ENCODE measurements at places on chromosomes 6 and 20.

GRCh38 chr6:137846772-137847313 is 20.2 kb upstream of the TNFAIP3 start:
- DNase-seq: no peak

GRCh38 chr6:160992061-160992979 is 751 bp downstream of the MAP3K4 start:
- DNase-seq: peak; percentile 62

- DNase-seq: no peak
These were observed 55.4 kb downstream of the PSMG4 start for GRCh38 chr6:3314176-3314575.

DNA sequence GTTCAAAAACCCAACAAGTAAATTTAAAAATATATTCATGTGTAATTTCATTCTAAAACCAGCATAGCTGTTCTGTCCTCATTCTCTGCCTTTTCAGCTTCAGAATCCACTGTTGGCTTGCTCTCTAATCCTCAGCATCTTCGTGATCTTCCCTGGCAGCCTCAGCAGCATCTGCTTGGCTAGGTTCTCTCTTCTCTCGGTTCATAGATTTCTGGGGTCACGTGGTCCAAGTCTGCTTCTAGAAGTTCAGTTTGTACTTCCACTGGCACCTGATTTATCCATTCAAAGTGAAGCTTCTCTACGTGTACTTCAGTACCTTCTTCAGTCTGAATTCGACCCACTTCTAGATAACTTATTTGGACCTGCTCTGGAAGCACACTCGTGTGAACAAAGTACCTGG is 245.7 kb downstream of the EPM2A start:
- DNase-seq: no peak

DNA sequence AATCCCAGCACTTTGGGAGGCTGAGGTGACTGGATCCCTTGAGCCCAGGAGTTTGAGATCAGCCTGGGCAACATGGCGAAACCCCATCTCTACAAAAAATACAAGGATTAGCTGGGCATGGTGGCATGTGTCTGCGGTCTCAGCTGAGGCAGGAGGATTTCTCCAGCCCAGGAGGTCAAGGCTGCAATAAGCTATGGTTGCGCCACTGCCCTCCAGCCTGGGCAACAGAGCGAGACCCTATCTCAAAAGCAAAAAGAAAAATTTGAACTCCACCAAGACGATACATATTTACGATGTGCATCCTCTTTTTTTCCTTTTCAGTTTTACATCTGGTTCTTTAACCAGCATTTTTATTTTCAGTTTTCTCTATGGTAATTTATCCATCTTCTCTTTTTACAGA is 162.1 kb downstream of the JARID2 start:
- no peak for DNase-seq

GRCh38 chr20:5658912-5659345 is 91.3 kb upstream of the SHLD1 start:
- peak; percentile 63 for DNase-seq

DNA sequence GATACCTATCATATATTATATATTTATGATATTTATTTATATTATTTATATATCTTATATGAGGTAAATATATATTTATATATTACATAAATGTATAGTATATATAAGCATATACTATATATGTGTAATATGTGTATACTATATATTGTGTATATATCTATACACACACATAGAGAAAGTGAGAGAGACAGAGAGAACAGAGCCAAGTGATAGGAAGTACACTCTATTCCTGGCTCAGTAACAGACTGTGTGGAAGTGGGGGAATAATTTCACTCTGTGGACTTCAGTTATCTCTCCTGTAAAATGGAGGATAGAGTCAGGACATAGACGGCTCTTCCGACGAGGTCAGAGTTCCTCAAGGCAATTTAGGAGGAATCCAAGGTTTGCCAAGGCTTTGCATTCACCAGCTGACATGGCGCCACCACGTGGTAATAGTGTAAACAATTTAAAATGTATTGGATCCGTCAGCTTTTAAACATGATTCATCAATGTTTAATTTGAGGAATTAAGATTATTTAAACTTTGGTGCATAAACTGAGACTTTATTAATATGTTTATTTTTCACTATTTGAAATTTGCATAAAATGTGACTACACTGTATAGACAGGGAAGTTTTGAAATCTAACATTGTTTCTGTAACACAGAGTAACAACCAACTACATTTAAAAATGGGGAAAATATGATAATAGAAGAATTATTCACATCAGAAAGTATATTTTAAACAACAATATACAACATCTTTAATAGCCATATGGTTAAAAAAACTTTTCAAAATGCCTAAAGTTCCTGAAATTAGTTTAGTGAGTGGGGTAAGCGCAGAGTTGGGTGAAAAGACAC is 75.4 kb upstream of the TMEM244 start:
- no peak for DNase-seq

DNA sequence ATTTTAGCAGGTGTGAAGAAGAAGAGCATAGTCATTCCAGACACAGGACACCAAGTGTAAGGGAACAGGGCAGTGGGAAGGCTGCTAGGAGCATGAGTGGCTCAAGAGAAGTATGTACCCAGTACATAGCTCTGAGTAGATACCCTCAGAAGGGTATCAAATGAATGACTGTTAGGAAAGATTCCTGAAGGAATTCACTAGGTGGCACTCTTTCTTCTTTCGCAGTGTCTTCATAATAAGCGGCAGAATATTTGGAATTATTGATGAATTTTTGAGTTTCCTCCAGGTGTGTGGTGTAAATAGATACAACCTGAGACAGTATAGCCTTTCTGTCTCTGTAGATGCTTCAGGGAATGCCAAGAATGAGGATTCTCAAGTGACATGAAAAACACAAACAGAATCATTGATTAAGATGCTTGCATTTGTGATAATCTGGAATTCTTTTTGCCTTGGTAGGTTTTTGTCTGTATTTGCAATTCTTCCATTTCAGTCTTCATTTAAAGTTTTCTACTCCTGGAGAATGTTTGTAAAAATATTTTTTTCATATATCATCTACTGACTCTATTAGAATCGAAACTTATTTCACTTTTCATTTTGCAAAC is 264.3 kb upstream of the RIMS1 start:
- DNase-seq: no peak

- DNase-seq: no peak
These were observed 9.6 kb upstream of the C6orf132 start for GRCh38 chr6:42152024-42152423.

DNA sequence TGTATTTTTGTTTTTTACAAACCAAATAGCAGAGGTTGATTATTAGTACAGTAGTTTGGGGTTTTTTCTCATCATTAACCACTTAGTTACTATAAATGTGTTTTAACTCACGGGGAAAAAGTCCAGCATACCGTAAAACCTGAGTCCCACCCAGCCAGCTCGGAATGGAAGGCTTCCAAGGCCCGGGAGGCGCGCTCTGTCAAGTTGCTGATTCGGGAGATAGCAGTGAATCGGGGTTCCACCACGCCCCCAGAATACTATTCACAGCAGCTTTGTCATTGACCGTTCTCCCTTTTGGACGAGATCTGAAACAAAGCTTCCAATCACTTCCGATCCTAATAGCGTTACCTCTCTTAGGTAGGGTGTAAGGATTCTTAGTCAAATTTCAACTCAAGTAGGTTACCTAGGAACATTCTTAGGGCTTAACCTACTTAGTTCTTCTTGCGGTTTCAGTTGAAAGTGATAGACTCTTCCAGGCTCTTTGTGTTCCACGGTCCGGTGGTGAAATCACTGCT is 232.8 kb upstream of the QKI start:
- DNase-seq: no peak

GRCh38 chr6:21836277-21836676 is 242.7 kb downstream of the SOX4 start:
- no peak for DNase-seq

- DNase-seq: peak; percentile 63
These were observed 2.0 kb downstream of the COL9A3 start for GRCh38 chr20:62818592-62819493.

DNA sequence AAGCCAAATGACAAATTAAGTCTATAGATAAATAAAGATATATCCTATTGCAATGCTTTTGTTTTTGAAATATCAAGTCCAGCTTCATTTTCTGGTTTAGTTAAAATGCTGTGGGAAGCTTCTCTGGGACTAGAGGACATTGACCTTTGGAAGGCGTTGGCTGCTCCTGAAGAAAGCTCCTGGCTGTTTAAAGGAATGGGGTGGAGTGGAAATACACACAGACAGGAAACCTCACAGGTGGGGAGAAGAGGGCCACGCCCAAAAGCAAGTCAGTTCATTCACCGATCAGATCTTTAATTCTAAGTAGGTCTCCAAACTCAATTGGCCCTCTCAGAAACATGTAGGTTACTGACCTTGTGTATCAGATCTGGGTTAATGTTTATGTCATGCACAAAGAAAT is 59.6 kb downstream of the SPTLC3 start:
- no peak for DNase-seq

DNA sequence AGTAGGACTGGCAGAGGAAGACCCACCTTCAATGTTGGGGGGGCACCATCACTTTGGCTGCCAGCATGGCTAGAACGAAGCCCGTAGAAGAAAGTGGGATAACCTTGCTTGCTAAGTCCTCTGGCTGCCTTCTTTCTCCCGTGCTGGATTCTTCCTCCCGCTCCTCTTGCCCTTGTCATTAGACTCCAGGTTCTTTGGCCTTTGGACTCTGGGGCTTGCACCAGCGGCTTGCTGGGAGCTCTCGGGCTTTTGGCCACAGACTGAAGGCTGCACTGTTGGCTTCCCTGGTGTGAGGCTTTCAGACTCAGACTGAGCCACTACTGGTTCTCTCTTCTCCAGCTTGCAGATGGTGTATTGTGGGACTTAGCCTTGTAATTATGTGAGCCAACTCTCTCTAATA is 28.2 kb downstream of the GSTA2 start:
- no peak for DNase-seq

- no peak for DNase-seq
These were observed 59.6 kb upstream of the ZFP64 start for GRCh38 chr20:52251136-52251700.

DNA sequence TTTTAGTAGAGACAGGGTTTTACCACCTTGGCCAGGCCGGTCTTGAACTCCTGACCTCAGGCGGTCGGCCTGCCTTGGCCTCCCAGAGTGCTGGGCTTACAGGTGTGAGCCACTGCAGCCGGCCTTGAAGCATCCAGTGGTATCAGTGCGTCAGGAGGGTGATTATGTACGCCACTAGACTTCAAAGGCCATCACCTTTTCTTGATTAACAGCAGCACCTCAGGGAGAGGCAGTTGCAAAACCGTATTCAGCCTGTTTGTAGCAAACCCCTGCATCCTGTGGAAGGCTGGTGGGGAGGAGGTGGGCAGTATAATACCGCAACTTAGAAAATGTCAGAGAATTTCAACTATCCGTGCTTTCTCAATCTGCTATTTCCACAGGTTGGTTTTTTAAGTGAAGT is 27.3 kb upstream of the SHLD1 start:
- DNase-seq: no peak

- DNase-seq: no peak
These were observed 1.2 kb downstream of the NOX3 start for GRCh38 chr6:155454471-155454870.

DNA sequence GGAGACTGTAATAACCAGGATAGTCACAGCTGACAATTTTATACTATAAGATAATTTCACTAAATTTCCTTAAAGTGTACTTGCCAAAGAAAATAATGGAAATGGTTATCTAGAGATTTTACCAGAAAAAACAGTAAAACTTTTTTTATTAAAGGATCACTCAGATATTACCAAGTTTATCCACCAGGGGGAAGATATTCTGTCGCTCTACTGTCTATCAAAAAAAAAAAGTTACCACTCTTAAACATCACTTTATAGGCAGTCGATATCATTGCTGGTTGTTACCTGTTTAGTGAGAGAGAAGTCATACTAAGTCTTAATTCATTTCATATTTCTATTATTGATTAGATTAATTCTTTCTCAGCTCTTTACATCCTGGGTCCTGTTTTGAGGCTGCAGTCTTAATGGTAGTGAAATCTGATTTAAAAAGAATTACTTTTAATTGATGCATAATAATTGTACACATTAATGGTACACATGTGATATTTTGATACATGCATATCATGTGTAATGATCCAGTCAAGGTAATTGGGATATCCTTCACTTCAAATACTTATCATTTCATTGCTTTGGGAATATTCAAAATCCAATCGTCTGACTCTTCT is 18.9 kb downstream of the L3MBTL3 start:
- DNase-seq: no peak

DNA sequence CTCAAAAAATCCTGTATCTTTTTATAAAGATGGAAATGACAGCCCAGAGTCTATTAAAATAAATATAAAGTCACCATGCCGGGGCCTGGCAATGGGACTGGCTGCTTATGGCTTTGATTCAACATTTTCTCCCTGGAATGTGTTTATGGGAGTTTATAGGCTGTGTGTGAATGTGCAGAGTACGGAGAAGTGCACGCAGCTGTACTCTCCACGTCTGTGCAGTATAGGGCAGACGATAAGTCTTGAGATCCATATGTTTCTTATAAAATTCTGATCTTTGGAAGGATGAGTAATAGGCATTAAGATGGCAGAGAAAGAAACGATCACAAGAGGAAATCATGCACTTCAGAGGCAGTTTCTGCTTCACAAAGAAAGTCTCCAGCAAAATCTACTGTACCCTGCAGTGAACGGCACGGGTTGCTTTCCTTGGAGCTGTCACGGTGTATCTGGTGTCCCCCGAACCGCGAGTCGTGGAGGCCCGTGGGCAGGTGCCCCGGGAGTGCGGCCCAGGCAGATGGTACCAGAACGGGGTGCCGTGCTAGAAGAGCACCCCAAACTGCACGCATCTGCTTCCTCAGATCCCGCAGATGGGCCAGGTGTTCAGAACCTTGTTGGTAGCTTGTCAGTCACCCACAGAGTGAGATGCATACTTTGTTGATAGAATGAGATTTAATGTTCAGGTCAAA is 382.5 kb downstream of the TAF4 start:
- no peak for DNase-seq

DNA sequence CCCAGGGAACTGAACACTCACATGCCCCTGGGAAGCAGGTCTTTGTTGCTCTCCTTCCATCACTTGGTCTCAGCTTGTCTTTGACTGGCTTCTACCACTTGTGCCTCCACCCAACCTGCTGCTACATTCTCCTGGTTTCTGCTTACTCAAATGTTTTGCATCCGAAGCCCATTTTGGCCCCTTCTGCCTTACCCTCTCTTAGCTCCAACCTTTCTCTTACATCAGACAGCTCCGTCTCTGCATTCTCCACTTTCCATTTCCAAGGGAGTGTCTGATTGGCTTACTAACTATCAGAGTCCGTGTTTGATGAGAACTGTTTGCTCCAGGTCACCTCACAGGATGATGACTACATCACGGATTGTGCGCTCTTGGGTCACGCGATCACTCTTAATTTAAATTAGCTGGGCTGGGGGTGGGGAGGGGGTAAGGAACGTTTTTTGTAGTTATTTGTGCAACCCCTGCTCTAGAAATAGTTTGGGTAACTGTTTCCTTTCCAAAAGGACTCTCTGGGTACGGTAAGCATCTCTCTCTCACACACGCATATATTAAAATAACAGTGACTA is 844 bp upstream of the ABRACL start:
- DNase-seq: no peak

Measured in ovary (tissue), 10 donors.